ENCODE measurements at places on chromosomes 2 and 18.

DNA sequence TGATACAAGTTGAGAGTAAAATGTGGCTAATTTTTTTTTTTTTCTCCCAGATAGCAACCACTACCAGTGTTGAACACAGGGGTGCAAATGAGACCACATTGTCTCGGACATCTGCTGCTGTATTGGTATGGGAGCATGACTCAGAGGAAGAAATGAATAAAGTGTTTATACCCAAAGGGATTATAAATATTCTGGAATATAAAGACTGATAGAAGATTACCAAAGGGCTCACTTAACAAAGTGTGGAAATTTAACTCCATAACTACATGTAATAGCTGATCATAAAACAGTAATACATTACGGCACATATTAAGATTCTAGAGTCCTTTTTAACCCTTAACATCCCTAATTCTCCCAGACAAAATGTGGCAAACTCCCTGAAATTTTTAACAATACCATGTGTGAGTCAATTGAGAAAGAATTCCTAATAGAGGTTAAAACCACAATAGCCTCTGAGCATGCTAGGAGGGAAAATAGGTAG, 1023.0 kb upstream of the ACVR2A start:
- no peak for DNase-seq

- DNase-seq: no peak
Observed at GRCh38 chr2:20536619-20537422, 89.9 kb downstream of the RHOB start.

GRCh38 chr2:37833423-37833822, 91.7 kb upstream of the RMDN2 start:
- no peak for DNase-seq

- DNase-seq: no peak
Observed at GRCh38 chr2:198973785-198974184, 484.0 kb downstream of the SATB2 start.

DNA sequence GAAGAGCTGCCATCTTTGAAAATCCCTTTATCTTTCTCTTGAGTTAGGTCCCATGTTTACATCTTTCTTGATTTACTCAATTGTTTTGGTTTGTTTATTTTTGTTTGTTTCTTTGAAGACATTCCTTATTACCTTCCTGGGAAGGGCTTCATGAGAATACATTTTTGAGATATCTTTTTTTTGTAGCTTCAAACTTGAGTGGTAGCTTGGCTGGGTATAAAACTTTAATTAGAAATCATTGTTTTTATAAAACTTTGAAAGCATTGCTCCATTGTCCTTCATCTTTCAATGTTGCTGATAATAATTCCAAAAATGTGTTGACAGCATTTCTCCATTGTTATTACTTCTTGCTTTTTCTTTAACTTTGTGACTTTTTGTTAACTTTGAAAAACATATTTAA, 145.9 kb upstream of the RBMS1 start:
- no peak for DNase-seq

DNA sequence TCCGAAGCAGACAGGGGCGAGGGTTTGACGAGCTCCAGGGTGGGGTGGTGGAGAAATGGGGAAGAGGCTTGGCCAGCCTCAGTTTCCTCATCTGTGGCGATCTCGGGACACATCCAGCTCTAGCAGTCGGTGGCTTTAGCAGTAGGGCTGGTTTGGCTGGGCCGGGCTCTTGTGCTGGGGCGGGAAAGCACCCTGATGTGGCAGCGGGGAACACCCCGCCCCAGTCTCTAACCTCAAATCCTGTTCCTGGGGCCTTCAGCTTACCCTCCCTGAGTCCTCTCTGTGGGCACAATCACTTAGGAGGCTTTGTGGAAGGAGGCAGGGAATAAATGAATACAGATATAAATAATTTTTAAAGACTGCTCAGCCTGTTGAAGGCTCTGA, 26.5 kb upstream of the MCFD2 start:
- DNase-seq: no peak

DNA sequence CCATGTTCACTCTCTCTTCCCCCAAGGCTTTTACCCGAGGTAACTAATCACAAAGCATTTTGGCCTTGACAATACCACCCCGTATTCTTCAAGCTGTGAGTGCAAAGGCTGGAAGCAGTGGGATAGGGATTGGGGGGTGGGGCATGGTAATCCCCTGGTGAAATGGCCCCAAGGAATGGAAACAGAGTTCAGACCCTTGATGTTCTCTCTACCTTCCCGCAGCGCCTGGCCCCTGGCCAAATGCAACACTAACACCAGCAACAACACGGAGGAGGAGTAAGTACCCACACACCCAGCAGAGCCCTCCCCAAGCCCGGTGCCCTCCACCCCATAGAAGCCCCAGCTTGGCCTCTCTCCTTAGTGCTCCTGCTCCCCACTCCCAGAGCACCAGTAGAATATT, 36.9 kb downstream of the CNGA3 start:
- no peak for DNase-seq

- peak; percentile 63 for DNase-seq
Observed at GRCh38 chr18:13159579-13159978, 59.0 kb upstream of the LDLRAD4 start.

GRCh38 chr18:73990258-73990657, 157.4 kb downstream of the FBXO15 start:
- DNase-seq: no peak

DNA sequence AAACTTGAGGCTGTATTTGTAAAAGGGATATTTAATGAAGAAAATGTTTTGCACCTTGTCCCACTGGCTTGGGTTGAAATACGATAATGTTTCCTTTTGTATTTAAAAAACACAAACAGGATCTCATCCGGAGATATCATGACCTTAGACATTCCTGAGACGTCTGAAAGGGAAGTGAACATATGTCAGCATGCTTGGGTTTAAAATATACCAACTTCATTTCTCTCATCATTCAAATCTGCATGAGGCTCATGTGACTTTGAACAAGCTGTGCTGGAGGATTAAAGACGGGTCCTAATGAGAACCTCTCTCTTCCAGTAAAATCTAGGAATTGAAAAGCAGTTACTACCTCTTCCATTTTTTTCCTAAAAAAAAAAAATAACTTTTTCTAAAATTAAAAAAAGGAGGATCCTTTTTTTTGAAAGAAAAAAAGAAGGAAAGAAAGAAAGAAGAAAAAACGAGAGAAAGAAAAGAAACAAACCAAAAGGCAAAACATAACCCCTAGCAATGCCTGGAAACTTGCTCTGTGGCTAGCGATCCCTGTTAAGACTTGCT, 106.8 kb upstream of the ZFP36L2 start:
- DNase-seq: peak; percentile 33

DNA sequence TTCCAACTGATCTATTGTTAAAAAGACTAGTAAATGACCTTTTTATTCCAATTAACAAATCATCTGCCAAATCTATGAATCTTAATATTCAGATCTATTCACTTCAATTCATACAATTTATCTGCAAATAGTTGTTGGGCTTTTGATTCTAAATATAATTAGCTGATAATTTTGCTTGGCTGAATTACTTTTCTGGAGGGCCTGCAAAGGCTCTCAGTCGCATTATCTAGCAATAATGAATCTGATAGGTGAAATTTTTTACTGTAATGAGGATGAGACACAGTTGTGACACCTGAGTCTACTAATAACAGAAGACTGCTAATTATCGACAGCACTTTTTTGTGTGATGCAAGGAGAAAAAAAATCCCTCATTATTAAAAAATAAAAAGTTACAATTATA, 565.1 kb downstream of the ZEB2 start:
- DNase-seq: no peak

GRCh38 chr2:155382776-155383175, 684.3 kb downstream of the KCNJ3 start:
- DNase-seq: no peak

GRCh38 chr2:155218292-155218924, 519.9 kb downstream of the KCNJ3 start:
- no peak for DNase-seq

DNA sequence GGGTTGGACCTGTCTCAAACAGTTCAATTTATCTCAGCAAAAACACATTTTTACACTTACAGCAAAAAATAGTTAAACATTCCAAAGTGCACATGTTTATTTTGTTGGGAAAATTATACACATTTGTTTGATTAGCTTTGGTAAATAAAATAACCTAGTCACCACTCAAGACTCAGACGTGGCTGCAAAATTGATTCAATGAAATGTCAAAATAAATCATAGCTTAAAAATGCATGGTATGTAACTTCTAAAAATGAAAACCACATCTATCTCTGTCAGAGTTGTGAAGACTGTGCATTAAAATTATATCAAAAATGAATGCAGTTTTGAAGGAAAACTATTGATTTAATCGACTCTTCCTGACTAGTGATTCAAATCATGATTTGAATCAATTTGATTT, 56.7 kb downstream of the GALNT14 start:
- DNase-seq: no peak

DNA sequence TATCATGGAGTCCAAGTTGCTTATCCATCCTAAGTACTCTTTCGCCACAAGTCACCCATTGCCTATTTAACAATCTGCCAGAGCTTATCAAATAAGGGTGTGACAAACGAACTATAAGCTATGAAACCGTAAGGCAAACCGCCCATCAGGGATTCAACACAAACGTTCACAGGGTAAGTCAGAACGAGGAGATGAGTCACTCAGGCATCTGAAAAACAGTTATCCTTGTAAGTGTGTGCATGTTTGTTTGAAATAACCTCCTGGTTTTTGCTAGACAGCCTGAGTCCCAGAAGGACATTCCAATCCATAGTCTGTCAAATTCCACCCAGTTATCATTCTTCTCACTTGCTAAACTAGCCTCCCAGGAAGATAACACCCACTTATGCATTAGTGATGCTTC, 299.1 kb downstream of the PAX3 start:
- DNase-seq: no peak

- DNase-seq: peak; percentile 38
Observed at GRCh38 chr18:33781429-33781828, 203.4 kb downstream of the ASXL3 start.

- DNase-seq: peak; percentile 56
Observed at GRCh38 chr2:197078535-197078934, 152.0 kb upstream of the PGAP1 start.

- no peak for DNase-seq
Observed at GRCh38 chr2:159879051-159879604, 81.1 kb upstream of the CD302 start.

GRCh38 chr2:127355407-127356008, 32.3 kb downstream of the MAP3K2 start:
- no peak for DNase-seq

DNA sequence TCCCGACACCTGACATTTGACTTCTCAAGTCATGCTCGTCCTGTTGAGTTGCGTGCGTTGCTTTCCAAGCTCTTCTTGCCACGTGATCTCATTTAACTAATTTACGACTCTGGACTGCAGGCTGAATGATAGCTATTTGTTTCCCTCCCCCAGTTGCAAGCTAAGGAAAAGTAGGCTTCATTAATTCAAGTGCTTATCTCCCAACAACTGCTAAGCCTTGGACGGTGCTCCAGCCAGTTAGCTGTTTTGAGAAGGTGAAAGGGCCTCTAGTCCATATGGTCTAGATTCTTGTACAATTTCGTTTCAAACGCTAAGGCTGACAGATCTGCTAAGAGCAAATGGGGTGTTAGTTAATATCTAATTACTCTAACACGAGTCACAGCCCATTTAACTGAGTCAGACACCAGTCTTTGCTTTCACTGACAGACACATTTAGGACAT, 21.1 kb downstream of the GPR45 start:
- peak; percentile 87 for DNase-seq

GRCh38 chr2:182182436-182182835, 196.8 kb downstream of the PPP1R1C start:
- no peak for DNase-seq

- DNase-seq: no peak
Observed at GRCh38 chr2:152309352-152310214, 25.4 kb upstream of the FMNL2 start.

GRCh38 chr18:47996091-47996541, 65.7 kb upstream of the SMAD2 start:
- peak; percentile 96 for DNase-seq

- no peak for DNase-seq
Observed at GRCh38 chr18:54873884-54874255, 45.6 kb downstream of the RAB27B start.

DNA sequence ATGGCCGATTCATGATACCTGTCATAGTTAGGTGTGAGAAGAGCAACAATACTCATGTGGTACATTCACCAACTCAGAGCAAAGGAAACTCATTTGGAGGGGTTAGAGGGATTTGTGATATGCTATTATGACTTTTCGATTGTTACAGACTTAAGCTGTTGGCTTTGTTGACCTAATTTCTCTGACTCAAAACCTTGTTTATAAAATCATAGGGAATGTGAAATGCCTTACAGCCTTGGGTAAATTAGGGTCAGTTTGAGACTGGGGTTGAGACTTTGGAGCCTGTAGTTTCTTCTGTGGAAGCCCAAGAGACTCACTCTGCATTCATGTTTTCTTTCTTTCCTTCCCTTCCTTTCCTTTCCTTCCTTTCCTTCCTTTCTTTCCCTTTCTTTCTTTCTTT, 261.9 kb downstream of the LRRTM1 start:
- DNase-seq: no peak

DNA sequence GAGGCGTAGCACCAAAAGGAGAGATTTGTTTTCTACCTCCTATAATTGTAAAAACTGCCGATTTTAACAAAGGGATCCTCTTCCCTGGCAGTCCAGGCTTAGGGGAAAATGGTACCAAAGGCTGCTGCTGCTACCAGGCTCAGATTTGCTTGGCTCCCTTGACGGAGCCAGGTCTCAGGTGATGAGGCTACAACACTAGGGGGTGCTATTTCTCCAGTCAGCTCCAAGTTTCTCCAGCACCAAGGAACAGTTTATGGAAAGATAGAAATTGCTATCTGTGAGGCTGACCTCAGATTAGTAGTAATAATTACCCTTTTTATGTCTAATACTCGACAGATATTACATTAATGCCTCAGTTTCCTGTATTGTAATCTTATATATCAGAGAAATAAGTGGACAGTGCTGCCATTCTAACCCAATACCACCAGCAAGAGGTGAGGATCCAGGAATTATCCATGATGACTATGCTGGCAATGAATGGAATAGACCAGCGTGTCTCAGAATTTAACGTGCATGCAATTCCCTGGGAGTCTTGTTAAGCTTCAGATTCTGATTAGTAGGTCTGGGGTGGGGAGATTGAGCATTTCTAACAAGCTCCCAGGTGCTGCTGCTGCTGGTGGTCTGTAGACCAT, 111.3 kb downstream of the ESCO1 start:
- peak; percentile 60 for DNase-seq

GRCh38 chr2:164053021-164053420, 317.2 kb upstream of the FIGN start:
- no peak for DNase-seq

DNA sequence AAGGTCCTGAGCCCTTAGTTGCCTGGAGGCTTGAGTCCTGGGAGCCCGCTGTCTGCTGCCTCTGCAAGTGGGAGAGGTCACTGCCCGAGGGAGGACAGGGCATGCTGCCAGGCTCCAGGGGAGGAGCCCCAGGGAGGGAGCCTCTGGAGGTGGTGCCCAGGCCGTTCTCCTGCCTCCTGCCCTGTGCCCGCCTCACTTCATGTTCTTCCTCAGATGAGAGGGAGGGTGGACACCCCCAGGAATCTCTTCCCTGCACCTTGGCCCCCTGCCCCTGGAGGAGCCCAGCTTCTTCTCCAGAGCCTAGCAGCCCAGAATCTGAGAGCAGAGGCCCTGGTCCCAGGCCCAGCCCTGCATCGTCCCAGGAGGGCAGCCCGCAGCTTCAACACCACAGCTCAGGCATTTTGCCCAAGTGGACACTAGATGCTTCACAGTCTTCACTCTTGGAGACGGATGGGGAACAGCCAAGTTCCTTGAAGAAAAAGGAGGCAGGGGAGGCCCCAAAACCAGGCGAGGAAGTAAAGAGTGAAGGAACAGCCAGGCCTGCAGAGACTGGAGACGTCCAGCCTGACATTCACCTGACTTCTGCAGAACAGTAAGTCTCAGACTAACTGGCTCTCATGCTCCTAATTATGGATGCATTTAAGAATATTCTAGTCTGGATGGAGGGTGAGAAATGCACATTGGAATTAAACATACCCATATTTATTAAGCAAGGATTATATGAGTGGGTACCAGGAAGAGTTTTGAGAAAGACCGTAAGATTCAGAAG, 12.1 kb downstream of the PSD4 start:
- no peak for DNase-seq
